ENCODE measurements at places on chromosomes 5 and 9.

DNA sequence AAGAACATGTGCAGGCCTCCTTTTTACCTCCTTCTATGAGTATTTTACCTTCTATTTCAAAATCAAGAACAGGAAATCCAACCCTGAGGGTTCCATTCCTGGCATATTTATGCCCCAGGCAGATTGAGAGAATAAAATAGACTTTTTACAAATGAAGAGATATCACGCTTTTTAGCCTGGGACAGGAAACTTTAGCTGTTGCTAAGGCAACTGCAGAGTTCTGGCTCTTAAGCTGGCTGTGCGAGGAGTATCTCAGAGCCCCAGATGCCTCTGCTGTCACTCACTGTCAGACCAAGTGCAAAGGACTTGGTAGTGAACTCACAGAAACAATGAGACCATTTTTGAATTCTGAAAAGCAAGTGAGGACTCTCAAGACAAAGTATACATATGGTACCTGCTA is 69.5 kb upstream of the HSPB3 start:
- DNase-seq: no peak

DNA sequence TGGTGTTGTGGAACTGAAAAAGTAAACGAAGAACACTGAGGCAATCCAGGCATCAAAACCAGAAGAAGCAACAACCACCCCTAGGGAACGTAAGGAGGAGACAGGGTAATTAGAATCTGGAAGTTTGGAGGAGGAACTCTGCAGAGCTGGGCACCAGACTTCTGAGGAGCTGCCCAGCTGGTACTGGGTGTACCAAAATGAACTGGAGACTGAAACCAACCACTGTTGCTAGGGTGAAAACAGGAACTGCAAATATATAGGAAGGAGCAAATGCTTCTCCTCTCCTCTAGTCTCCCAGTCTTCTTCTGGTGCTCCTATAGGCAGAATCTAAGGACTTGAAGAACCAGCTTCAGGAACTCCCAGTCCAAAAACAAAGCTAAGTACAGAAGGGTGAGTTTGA is 189.8 kb downstream of the ELAVL2 start:
- DNase-seq: no peak

- no peak for DNase-seq
Measured at GRCh38 chr5:96256795-96257470, 176.1 kb downstream of the PCSK1 start.

DNA sequence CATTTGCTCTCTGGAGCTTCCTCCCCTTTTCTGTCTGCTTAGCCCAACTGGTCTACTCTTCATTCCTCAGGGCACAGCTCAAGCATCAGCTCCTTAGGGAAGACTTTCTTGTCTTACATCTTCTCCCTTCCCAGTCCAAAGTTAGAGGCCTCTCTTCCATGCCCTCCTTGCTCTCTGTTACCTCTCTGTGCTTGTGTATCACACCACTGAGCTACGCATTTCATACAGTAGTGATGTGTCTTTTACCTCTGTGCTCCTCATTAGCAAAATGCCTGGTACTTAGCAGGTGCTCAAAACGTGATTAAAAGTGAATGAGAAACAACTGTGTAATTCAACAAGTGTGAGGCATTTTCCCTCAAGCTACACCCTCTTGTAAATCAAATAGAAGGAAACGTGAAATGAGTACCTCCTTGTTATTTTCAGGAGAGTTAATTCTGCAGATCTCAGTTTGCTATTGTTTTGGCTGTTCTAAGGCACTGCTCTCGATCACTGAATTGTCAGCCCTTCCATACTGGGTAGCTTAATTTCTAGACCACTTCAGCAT is 39.0 kb downstream of the ERAP1 start:
- no peak for DNase-seq

DNA sequence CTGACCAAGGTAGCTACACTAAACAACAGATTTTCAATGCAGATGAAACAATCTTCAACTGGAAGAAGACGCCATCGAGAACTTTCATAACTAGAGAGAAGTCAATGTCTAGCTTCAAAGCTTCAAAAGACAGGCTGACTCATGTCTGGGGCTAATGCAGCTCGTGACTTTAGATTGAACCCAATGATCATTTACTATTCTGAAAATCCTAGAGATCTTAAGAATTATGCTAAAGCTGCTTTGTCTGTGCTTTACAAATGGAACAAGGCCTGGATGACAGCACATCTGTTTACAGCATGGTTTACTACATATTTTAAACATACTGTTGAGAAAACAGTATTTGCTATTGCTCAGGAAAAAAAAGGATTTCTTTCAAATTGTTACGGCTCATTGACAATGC is 54.9 kb downstream of the RICTOR start:
- DNase-seq: no peak

DNA sequence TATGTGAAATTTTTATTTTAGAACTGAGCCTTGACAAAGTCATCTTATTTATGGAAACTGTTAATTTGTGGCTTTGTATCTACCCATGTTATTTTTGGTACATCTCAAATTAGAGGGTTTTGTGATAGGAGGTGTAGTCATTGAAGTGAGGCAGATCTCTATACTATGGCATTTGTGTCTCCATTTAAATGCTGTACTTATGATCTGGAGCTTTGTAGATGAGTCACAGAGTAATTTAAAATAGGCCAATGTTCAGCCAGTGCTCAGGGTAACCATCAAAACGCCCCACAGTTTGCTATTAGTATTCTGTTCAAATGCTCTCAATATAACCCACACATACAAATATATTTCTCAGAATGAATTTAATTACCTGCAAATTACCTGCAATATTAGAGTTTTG is 351.5 kb upstream of the KLF9 start:
- DNase-seq: no peak

GRCh38 chr9:32389365-32389764 is 4.9 kb downstream of the ACO1 start:
- no peak for DNase-seq

GRCh38 chr5:91025956-91026355 is 357.2 kb downstream of the ARRDC3 start:
- no peak for DNase-seq

- peak; percentile 51 for DNase-seq
Measured at GRCh38 chr9:109012009-109012875, 1.1 kb downstream of the CTNNAL1 start.

DNA sequence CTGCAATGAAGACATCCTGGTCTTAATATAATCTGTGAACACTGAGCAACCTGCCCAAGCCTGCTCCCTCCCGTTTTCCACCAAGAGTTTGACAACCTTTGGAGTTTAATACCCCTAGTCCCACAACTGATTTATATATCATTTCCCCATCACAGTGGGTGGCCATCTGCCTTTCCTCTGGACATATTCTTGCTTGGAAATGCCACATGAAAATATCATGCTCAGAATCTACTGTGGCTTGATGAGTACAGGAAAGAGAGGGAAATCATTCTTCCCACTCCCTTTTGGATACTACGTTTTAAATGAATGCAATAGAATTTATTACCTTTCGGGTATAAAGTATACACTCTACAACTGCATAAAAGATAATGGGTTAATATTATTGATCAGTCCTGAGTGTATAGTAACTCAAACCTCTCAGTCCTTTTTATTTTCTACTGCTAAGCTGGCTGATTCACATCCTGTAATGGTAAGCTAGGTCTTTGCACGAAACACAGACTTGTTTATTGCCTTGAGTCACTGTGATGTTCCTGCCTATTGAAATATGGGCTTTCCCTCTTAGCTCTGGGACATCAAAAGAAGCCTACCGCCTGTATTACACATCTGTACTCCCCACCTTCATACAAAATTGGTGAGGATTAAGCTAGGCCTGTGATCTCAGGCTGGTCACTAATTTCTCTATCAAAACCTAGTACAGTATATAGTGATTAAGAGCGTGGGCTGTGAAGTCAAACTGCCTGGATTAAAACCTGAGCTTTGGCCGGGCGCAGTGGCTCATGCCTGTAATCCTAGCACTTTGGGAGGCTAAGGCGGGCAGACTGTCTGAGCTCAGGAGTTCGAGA is 67.6 kb upstream of the NR5A1 start:
- DNase-seq: no peak

- DNase-seq: no peak
Measured at GRCh38 chr5:158172005-158172404, 313.1 kb upstream of the CLINT1 start.

GRCh38 chr5:152811988-152812387 is 406.9 kb upstream of the NMUR2 start:
- DNase-seq: no peak

DNA sequence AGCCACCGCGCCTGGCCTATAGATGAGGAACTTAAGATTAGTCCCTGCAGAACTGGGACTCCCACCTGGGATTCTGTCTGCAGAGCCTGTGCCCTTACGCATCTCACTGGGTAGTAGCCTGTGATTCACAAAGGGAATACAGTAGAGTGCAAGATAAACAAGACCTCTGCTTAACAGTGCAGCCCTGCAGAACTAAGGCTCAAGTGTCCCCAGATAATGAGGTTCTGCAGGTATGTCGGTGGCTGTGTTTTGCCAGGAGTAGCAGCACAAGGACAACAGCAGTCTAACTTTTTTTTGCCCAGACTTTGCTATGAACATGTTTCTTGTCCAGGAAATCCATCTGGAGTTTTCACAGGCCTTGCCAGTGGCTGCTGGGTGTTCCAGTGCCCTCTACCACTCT is 59.7 kb downstream of the DCP2 start:
- no peak for DNase-seq

DNA sequence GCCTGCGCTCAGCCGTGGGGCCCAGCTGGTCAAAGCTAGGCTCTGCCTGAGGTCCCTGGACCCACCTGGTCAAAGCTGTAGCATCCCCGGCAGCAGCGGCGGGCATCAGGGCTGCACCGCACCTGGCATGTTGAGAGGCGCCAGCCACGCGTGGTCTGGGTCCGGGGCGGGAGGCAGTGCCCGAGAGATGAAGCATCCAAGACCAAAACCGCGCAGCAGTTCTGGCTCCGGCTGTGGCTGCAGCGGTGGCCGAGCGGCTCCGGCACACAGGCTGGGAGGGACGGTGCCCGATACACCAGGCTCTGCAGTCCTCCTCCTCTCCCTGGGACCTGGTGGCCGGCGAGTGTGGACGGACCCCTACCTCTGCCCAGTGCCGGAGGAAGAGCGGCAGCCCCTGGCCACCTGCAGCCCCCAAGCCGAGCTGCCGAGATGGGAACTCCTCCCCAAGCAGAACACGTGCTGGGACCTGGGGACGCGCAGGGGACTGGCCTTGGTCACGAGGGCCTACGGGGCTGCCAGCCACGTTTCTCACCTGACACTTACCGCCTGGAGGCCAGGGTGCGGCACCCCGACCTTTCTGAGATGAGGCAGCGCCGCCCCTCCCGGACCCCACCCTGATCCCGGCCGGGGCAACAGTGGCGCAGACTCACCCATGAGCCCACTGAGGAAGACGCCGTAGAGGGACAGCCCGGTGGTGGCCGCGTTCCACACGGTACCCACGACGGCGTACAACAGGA is 33.0 kb downstream of the SLC9A3 start:
- no peak for DNase-seq

DNA sequence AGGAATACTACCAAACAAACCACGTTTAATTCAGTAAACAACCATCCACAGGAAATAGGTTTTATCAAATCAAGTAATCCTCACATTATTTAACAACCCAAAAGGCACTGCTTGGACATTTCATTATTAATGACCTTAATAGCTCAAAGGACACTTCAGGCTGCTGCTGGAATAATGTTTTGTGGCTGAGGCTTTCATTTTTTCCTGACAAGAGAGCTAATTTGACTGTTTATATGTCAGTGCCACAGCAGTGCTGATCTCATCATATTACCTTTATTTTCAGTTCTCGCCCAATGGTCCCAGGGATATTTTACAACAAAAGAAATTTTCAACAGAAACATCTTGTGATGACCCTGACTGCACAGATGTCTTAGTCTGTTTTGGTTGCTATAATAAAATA is 589.8 kb upstream of the GRAMD2B start:
- no peak for DNase-seq

GRCh38 chr9:133619791-133620190 is 10.6 kb upstream of the FAM163B start:
- DNase-seq: no peak

DNA sequence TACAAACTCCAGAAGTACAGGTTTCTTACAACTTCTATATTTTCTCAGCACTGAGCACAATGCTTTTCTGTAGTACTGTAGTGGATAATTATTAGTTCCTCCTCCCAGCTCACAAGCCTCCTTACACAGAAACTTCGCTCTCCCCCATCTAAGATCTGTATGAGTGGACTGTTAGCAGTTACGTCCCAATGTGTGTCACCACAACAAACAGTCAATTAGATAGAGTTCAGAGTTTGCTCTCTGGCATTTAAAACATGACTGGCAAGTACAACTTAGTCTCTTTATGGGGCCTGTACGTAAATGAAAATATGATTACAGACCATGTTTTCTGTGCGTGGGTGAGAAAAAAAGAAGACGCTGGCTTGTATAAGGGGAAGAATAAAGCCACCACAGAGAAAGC is 631.4 kb upstream of the DMAC1 start:
- DNase-seq: no peak

DNA sequence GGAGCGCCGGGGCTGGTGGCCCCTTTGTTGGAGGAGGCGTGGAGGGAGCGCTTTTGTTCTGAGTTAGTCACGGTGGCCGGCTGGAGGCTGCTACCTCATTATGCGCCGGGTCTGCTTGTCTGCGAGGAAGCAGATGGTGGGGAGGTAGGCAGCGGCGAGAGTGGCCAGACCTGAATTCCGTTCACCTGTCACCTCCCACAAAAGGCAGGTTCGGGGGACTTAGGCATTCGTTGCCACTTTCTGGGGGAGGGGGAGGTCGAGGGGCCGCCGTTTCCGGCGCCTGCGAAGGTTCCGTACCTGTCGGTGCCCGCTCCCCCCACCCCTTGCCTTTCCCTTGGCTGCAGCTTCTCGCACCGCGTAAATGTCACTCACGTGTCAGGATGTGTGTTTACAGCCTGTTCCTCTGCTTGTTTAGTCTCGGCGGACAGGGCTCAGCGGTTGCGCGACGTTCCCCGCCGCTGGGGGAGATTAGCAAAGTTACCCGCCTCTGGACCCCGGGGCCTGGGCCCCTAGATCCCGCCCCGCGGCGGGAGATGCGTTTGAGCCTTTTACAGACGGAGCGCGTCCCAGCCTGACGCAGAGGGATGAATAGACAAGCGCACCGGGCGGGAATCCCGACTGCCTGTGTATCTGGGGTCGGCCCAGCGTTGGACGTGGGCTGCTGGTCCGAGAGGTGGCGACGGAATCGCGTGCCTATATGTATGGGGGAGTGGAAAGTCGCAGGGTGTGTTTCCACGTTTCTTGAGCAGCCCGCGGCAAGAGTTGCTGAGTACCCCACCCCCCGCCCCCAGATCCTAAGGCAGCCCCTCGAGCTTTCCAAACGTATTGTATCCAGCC is 2.7 kb upstream of the LHX2 start:
- DNase-seq: peak; percentile 44

GRCh38 chr5:175902026-175902425 is 30.6 kb downstream of the CPLX2 start:
- DNase-seq: no peak
